Putamen (tissue), 1 donor: ENCODE measurements at places on chromosomes 16 and 17.

- DNase-seq: no peak
These were observed 83.3 kb upstream of the CORO6 start for GRCh38 chr17:29706045-29706431.

- no peak for DNase-seq
These were observed 3.8 kb upstream of the NPB start for GRCh38 chr17:81898029-81898866.

DNA sequence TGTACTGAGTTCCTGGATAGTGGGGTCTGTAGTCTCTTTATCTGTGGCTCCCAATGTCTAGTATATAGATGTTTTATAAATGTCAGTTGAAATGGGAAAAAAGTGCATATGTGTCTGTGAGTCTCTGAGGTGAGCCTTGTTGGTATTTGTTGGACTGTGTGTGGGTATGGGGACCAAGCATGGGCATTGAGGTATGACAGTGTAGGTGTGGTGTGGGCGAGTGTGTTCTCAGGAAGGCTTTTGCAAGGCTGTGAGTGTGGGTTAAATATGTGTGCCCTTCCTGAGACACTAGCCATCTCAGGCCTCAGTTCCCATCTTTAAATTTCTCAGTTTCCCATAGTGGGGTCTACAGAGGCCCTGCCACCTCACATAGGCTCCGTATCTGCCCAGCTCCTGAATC lies 440.2 kb upstream of the CCL2 start:
- no peak for DNase-seq

DNA sequence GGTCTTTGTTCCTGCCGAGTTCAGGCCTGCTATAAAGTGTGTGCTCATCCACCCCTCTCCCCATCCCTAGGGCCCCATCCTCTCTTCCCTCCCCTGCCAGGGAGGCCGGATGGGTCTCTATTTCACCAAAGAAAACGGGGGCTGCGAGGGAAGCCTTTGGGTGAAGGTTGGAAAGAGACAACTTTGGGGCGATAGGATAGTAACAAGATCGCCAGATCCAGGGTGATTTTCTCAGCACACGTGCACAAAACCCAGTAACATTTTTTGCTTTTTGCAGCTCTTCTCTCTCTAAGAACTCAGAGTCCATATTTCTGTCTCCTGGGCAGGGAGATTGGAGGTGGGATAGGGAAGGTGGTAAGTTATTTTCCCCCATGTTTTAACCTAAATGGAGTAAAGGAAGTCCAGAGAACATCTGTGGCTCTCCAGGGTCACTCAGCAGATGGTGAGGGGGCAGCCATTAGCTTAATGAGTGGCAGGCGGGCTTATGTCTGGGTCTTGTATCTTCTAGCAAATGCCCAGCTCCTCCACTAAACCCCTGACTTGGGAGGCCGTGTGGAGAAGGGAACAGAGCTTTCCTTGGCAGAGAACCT lies 6.9 kb downstream of the CCR7 start:
- DNase-seq: no peak

GRCh38 chr17:79374807-79375206 lies 236.0 kb downstream of the RBFOX3 start:
- DNase-seq: no peak

DNA sequence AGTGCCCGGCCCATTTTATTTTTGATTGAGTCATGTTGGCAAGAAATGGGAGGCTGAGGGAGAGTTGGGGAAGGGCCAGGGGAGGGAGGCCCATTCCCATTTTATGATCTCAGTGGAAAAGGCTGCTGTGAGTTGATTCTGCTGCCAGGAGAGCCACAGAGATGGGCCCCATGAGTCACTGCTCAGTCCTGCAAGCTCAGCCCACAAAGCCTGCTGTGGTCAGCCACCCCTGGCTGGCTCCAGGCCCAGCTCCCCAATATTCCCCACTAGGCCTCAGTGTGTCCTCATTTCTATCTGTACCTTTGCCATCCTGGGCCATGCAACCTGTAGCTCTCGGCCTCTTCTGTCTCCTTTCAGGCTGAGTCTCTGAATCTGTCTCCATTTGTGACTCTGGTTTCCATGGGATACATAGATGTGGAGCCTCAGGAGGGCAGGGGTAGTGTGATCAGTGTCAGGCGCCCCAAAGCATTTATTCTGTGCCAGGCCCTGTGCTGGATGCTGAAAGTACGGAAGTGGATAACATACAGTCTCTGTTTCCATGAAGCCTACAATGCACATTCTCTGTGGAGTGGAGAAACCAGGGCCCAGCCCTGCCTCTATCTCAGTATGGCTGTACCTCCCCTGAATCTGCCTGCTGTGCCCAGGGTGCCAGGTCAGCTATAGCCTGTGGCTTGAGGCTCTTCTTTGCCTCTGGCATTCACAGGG lies 1.9 kb upstream of the PLEKHG4 start:
- no peak for DNase-seq

- no peak for DNase-seq
These were observed 111.8 kb downstream of the NTN1 start for GRCh38 chr17:9132944-9133610.

GRCh38 chr17:27825459-27825858 lies 25.1 kb upstream of the NOS2 start:
- DNase-seq: no peak

DNA sequence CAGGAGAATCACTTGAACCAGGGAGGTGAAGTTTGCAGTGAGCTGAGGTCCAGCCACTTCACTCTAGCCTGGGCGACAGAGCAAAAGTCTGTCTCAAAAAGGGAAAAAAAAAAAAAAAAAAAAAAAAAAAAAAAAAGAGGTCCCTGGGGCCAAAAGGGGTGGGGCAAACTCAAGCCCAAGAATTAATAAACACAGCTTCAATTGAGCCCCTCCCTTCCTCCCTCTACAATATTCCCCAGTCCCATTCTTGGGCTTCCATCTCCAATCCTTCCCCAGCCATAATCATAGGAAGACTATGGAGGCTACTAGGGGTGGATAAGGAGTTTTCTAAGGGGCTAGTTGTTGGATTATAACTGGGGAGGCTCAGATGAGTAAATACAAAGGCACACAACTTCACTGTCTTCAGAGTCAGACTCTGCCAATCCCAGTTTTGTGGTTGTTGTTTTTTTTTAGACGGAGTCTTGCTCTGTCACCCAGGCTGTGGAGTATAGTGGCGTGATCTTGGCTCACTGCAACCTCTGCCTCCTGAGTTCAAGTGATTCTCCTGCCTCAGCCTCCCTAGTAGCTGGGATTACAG lies 9.5 kb downstream of the CAVIN1 start:
- no peak for DNase-seq

- DNase-seq: no peak
These were observed 17.8 kb downstream of the ST6GALNAC2 start for GRCh38 chr17:76567634-76568432.

DNA sequence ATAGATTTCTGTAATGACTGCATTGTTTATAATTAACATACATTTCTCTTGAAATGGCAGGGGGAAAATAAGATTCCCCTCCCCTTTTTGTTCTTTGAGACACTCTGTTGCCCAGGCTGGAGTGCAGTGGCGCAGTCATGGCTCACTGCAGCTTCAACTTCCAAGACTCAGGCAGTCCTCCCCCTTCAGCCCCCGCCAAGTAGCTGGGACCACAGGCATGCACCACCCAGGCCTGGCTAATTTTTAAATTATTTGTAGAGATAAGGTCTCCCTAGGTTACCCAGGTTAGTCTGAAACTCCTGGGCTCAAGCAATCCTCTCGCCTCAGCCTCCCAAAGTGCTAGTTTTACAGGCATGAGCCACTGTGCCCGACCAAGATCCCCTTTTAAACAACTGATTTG lies 67.7 kb downstream of the KATNIP start:
- DNase-seq: no peak

DNA sequence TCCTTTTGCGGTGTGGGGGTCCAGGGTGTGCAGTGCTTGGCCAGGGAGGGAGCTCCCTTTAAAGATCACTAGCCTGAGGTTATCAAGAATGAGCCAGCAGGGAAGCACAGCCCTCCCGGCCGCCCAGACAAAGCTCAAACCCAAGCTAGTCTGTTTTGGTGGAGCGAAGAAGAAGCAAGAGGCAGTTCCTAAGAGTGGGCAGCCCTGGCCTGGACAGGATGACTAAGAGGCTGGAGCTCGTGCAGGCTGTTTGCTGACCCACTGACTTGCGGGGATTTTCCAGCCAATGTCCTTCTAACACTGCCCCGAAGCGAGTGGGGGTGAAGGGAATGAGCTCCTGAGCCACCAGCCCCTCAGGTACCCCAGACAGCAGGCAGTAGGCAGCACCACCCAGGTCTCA lies 134.4 kb downstream of the COPRS start:
- DNase-seq: no peak

GRCh38 chr17:68512247-68512959 lies at the start of gene PRKAR1A:
Gene PRKAR1A, plus strand, starts transcription at chr17:68512430. Its CDS starts 2,970 bp downstream, at chr17:68515400.
- peak; percentile 97 for DNase-seq

- DNase-seq: peak; percentile 81
These were observed at the start of gene LPCAT2 for GRCh38 chr16:55508941-55509931. Gene LPCAT2, plus strand, starts transcription at chr16:55509072. Its CDS starts 110 bp downstream, at chr16:55509182.

DNA sequence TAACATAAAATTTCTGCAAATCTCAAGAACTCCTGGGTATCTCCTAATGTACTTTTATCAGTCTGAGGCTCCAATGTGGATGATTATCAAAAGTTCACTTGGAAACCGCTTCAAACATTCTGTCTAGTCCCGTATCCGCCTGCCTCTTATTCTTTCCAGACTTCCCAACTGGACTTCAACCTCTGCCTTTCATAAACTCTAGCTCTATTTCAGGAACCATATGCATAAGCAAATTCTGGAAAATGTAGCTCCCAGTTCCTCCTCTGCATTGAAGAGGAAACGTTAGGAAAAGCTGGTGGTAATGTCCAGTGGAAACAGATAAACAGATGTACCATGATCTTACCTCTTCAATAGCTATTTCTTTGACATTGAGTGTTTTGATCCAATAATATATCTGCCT lies 285.0 kb downstream of the KCNJ2 start:
- no peak for DNase-seq

GRCh38 chr16:4474192-4474961 lies at the start of gene NMRAL1:
Gene NMRAL1, minus strand, starts transcription at chr16:4474625. Its CDS starts 493 bp downstream, at chr16:4474132.
- DNase-seq: peak; percentile 75

DNA sequence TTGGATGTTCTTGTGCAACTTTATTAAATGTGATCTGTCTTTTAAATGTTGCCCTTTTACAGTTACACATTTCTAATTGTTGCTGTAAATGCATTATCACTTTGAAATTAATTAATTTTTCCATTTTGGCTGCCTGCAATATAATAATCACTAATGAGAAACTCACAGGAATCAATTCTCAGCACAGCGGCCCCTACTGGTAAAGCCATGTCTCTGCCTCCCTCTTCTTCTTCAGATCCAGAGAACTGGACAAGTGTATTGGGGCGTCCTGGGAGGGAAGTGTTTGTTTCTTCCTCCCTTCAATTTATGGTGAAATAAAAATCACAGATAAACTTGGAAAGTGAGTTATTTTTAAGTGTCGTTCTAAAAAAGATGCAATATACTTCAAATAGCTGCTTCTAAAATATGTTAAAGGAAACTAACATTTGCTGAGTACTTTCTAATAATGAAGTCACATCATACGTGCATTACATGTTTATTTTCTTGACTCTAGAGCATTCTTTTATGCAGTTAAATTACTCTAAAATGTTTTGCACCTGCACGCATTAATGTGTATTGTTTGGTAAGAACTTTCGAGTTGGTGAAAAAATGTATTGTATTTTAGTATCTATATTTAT lies 338.0 kb downstream of the WWOX start:
- peak; percentile 17 for DNase-seq

DNA sequence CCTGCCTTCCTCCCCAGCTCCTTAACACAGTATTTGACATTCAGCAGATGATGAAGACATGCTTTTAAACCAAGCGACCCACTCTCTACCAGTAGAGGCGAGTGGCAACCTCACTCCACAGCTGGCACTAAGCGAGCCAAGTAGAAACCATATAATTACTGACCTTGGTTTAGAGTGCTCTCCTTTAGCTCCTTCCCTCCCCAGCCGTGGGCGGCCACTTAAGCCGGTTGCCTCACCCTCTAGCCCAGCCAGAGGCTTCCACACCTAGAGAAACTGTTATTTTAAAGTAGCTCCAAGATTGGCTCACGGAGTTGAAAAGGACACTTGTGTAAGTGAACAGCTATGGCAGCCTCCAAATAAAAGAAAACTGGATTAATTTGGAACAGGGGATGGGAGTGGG lies 109.1 kb upstream of the CRHR1 start:
- DNase-seq: no peak

DNA sequence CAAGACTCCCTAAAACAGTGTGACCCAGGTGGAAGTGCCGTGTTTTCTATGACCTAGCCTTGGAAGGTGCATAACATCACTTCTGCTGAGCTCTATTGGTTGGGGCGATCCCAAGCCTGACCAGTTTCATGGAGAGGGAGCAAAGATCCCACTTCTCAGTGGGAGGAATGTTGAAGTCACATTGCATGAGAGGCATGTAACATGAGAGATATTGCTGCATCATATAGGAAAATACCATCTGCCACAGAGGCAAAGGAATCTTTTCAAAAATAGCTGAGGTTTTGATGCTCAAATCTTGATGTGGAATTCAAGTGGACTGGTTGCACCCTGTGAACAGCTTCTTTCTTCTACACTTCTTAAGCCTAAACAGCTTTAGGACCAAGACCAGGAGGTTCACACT lies 56.4 kb upstream of the NLRP1 start:
- DNase-seq: no peak

DNA sequence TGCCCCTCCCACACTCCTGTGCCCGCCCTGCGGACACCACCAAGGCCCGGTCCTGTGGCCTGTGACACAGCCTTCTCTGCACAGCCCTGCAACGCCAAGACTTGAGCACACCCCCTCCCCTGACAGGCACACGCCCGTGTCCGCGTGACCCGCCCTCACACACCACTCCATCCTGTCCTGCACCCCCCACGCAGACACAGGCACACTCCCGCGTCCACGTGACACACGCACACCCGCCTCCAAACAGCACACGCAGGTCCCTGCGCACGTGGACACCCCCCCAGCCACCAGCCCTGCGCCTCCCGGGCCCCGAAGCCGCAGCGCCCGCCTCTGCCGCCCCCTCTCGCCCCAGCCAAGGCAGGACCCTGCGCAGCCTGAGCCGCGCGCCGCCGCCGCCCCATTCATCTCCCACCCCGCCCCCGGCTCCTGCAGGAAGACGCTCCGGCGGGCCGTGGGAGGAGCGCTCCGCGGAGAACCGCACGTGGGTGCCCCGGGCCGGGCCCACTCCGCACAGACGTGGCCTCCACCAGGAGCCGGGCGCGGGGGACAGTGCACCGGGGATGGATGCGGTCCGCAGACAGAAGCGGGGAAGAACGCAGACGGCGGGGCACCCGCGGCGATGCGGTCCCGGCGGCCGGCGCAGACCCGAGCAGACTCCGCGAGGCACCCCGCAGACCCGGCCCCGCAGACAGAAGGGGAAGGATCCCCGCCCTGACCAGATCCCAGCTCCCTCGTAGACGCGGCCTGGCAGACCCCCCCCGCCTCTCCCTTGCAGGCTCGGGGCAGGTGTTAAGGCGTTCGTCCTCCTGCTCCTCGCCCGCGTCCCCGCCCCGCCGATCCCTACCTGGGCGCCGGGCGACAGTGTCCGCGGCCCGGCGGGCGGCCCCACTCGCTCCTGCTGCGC lies 506 bp downstream of the CAMKK1 start:
- peak; percentile 56 for DNase-seq

- no peak for DNase-seq
These were observed 7.7 kb upstream of the TMEM235 start for GRCh38 chr17:78223765-78224164.
